ENCODE measurements at places on chromosomes 13 and 19.

DNA sequence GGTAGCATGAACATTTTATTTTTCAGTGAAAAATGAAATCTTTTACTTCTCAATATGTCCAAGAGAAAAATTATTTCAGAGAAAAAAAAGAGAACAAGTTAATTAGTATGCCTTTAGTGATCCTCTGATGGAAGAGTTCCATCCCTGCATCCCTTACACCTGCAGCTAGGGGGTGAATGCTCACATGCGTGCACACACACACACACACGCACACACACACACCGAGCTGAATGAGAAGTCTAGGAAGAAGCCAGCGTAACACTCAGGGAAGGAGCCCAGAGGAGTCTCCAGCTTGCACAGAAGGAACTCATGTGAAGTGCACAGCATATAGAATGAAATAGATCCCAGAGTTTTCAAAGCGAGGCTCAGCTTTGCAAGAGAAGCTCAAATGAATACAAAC, 510.5 kb downstream of the IRS2 start:
- no peak for DNase-seq

DNA sequence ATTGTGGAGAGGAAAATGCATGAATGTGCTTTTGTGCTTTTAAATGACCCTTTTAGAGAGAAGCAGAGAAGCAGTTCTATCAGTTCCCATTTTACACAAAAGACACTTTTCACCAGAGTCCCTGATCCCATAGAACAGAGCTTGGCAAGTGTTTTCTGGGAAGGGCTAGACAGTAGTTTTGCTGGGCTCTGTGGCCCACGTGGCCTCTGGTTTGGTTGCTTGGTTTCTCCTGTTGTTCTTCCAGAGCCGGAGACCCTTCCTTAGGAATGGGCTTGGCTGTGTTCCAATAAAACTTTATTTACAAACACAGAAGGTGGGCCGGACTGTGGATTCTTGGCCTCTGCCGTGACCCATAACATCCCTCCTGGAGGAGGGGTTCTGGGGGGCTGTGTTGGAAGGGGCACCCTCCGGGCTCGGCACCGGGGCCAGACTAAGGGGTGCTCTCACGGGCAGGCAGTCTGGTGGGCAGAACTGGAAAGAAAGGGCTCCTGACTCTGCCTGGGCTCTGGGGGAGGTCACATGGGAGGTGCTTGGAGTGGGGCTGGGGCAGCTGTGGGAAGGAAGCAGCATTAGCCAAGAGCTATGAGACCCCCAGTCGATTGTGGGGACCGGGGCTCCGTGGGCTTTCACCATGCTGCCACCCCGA, 3.2 kb downstream of the SPPL2B start:
- DNase-seq: no peak

DNA sequence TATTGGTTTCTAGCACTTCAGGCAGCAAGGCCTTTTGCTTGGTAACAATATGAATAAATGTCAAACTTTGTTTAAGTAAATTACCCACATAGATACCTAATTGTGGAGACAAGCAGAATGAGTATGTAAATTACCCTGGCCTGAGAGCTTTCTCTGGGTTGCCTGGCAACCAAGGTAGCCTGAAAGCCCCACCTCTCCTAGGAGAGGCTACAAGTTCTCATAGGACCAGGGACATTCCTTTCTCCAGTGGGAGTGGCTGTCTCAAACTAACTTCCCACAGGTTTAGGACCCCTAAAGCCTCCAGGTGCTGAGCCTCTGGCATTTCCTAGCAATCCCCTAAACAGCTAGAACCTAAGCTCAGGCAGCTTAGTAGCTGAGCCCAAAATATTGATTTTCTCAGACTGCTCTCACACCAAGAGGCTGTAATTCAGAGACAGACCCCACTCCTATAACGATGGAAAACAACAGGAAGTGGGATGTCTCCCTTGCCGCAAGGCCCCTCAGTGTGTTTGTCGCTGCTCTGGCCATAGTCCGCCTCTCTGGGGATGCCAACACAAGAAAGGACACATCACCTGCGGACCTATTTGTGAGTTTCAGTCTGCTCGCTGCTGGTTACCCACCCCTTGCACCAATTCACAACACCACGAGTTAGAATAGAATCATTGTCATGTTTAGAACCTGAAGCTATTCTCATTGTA, 207.3 kb downstream of the DLEU7 start:
- no peak for DNase-seq

GRCh38 chr19:28257396-28257795, 955.6 kb downstream of the UQCRFS1 start:
- no peak for DNase-seq

DNA sequence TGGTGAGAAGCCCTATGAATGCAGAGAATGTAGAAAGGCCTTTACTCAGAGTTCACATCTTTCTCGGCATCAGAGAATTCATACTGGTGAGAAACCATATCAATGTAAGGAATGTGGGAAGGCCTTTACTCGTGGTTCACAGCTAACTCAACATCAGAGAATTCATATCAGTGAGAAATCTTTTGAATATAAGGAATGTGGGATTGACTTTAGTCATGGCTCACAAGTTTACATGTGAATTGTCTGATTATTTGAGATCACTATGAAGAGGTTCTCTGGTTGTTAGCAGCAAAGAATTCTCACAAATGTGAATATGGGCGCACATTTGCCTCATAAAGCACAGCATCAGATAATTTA, 43.7 kb downstream of the ZNF585A start:
- DNase-seq: no peak

GRCh38 chr19:10923260-10924112, 5.0 kb downstream of the YIPF2 start:
- DNase-seq: no peak

- DNase-seq: no peak
Observed at GRCh38 chr13:20121159-20121525, 39.7 kb downstream of the GJA3 start.

- DNase-seq: no peak
Observed at GRCh38 chr13:43732726-43733125, 54.0 kb downstream of the ENOX1 start.

DNA sequence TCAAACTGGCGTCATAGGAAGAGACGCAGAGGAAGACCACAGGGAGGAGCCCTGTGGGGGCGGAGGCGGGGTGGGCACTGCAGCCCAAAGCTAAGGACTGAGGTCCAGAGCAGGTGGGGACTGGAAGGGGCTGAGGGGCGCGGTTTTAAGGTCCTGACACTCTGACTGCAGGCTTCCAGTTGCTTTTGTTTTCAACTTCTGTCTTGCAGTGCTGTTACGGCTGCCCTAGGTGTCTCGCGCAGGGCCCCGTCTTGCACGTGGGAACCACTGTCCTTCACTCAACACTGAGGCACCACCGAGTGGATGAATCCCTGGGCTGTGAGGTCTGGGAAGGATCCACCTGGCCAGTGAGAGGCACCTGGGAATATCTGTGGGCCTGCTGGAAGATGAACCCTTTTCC, 76.0 kb downstream of the TEX29 start:
- DNase-seq: no peak

GRCh38 chr13:30727491-30728355, 7.6 kb upstream of the ALOX5AP start:
- no peak for DNase-seq

DNA sequence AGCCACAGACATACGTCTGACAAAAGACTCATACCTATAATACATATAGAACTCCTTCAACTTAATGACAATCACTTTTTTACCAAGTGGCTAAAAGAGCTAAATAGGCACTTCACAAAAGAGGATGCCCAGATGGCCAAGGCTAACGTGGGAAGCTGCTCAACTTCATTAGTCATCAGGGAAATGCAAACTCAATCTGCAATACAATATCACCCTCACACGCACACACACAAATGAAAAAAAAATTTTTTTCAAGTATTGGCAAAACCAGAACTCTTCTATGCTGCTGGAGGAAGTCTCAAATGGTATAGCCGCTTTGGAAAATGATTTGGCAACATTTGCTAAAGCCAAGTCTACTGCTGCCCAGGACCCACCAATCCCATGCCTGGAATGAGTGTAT, 14.6 kb upstream of the DNMT1 start:
- no peak for DNase-seq

DNA sequence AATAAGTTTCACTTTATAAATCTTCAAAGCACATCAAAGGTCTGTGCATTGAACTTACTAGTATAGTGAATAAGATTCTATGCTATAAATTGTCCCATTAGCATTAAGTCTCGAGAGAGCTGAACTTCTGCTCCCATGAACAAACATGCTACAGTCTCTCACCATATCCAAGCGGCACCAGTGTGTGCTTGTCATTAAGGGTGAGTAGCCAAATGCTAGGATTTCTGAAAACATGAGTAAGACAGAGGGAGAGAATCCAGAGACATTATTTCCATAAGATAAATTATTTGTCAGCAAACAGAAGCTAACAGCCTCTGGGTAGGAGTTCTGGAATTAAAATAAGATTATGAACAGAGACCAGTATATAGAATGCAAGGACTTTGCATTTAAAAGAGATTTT, 2882.5 kb downstream of the PCDH9 start:
- DNase-seq: no peak

DNA sequence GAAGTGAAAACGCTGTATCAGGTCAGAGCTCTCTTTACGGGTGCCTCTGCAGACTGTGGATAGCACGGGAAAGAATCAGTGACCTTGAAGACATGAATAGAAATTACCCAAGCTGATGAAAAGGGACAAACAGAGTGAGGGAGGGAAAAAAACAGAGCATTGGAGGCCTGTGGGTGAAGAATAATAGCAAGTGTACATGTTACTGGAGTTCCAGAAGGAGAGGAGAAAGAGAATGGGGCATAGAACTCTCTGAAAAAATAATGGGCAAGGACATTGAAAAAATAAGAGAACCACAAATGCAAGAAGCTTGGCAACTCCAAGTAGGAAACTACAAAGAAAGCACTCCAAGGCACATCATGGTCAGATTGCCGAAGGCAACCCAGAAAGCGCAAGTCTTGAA, 86.3 kb downstream of the SPACA7 start:
- DNase-seq: no peak

- no peak for DNase-seq
Observed at GRCh38 chr19:38389101-38389925, 816 bp downstream of the SPRED3 start.

DNA sequence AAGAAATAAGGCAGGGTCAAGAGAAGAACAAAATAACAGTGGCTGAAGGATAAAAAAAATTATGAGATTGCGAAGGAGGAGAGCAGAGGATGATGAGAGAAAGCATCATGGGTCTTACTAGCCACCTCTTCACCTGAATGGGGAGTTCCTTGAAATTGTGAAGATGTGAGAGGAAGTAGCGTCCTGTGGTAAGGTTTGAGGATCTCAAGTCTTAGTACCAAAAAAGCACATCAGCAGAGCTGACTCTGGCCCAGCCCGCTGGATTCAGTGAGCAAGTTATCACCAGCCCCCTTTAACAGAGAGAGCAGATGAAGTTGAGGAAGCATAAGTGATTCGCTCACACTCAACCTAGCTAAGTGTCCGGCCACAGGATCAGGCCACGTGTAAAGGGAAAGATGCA, 61.8 kb downstream of the RXFP2 start:
- no peak for DNase-seq

- DNase-seq: no peak
Observed at GRCh38 chr19:40280608-40281221, 4.4 kb downstream of the AKT2 start.

DNA sequence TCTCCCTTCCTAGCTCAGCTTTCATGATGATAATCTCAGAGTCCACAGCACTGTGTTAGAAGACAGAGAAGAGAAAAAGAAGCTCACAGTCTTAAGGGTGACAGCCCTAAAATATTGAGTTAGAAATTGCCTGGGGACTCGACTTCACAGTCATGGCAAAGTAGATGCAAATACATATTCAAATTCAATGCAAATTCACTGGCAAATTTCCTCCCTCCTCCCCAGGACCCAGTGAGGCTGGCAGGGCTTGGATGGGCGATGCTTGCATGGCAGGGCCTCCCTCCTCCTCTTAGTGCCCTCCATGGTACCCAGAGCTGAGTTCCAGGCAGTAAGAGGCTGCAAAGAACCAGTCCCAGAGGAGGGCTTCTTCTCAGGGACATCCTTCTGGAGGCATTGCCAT, 115.6 kb upstream of the UQCRFS1 start:
- DNase-seq: no peak

- DNase-seq: no peak
Observed at GRCh38 chr13:20942938-20943559, 40.5 kb upstream of the XPO4 start.

GRCh38 chr13:113050734-113051431, 54.7 kb upstream of the F7 start:
- DNase-seq: no peak

GRCh38 chr19:48735031-48735615, 5.3 kb downstream of the RASIP1 start:
- no peak for DNase-seq

GRCh38 chr13:114053026-114053425, 79.2 kb upstream of the C13orf46 start:
- no peak for DNase-seq

- DNase-seq: no peak
Observed at GRCh38 chr19:13173139-13173737, 23.0 kb downstream of the IER2 start.

- no peak for DNase-seq
Observed at GRCh38 chr19:42601811-42602443, 7.2 kb upstream of the CEACAM8 start.

DNA sequence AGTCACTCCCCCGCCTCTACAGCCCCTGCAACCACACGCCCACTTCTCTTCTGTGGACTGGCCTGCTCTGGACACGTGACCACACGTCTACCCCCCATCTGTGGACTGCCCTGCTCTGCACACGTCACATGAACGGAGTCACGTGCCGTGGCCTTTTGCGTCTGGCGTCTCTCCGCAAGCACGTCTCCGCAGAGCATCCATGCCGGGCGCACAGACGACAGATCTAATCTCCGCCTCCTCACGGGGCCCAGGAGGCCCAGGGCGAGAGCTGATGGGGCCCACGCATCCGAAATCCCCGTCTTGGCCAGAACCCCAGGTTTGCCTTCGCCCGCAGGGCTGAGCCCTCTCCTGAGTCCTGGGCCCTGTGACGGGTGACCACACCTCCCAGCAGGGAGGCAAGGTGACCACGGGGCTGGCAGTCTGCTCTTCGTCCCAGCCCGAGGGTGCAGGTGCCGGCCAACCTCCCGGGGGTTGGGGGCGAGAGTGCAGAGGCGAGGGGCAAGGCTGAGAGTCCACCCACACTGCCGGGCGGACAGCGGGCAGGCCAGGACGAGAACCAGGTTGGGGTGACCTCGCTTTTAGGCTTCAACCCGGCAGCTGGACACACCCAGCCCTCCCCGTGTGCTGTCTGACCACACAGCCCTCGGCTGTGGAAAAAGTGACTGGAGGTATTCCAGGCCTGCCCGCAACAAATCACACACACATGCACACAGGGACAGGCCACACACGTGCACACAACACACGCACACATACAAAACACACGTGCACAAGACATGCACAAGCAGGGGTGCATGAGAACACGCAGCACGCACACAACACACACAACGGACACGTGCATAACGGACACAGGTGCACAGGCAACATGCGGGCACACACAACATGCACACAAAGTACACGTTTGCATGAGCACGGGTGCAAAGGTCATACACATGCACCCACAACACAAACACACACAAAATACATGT, 3.9 kb downstream of the SBNO2 start:
- DNase-seq: no peak

- peak; percentile 45 for DNase-seq
Observed at GRCh38 chr13:21674490-21675009, 3.7 kb downstream of the FGF9 start.

All from NCI-H2081 (cell line).